Anterior cingulate cortex (tissue), 58 donors: ENCODE measurements at places on chromosomes 3 and 15.

DNA sequence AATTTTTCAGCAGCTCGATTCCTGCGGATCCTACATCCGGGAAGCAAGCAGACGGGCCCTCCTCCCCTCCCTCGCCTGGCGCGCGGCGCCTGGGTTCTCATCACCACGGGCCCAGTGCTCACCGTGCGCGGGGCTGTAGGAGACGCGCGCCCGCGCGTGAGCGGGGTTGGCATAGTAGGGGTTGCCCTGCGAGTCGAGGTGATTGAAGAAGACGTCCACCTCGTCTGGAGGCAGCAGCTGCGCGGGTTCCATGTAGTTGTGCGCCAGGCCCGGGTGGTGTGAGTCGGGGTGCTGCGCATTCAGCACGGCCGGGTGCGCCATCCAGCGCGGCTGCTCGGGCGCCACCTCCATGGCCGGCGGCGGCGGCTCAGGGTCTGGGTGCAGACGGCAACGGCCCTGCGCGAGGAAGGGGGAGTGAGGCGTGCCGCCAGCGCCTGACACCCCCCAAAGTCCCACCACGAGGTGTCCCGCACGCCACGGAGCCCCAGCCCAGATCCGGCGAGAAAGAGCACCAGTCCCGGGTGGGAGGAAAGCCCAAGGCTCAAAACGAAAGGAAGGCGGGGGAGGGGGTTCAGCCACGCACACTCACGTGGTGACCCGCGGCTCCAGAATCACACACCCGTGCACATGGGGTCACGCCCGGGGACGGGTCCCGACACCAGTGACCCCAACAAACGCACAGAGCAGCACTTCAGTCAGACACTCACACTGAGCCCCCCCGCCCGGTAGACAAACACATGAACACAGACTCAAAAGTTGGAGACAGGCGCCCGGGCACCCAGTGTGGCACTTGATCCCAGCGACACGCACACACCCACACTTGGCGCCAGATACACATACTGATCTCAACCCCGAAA is 6.1 kb downstream of the GATA2 start:
- DNase-seq = no peak

DNA sequence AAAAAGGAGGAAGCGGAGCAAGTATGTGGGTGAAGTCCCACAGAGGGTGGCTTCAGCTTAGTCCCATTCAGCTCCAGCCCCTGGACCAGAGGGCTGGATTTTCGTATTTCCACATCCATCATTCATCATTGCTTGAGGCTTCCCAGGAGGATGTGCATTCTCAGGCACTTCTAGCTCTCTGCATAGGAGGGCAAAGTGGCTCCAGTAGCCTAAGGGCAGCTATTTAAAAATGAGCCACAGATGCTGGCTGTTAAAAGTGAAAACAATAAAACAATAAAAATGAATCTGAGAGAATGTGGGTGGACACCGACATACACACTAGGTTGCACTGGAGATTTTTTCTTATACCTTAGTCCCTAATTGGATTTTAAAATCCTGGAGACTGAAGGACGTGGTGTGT is 629.2 kb upstream of the ZNF385D start:
- DNase-seq = no peak

DNA sequence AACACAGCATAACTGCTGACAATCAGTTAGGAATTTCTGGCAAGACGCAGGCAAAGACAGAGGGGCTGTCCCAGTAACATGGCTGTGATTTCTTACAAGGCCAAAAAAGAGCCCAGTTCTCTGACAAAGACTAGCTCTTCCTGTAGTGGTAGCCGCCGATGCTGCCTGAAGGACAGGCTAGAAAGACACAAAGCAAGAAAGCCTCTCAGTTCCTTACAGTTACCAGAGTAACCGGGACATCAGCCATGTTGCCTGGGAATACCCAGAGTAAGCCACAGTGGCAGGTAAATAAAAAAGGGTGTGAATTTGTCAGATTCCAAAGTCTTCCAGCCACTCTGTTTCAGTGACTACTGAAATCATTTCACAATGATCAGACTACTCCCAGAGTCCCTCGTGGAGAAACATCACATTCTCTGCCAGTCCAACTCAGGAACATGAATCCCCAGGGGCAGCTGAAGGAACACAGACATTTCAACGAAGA is 493.6 kb upstream of the ADAMTS9 start:
- DNase-seq = no peak

GRCh38 chr3:181709537-181710279 is 2.0 kb upstream of the SOX2 start:
- peak; percentile 48 for DNase-seq

DNA sequence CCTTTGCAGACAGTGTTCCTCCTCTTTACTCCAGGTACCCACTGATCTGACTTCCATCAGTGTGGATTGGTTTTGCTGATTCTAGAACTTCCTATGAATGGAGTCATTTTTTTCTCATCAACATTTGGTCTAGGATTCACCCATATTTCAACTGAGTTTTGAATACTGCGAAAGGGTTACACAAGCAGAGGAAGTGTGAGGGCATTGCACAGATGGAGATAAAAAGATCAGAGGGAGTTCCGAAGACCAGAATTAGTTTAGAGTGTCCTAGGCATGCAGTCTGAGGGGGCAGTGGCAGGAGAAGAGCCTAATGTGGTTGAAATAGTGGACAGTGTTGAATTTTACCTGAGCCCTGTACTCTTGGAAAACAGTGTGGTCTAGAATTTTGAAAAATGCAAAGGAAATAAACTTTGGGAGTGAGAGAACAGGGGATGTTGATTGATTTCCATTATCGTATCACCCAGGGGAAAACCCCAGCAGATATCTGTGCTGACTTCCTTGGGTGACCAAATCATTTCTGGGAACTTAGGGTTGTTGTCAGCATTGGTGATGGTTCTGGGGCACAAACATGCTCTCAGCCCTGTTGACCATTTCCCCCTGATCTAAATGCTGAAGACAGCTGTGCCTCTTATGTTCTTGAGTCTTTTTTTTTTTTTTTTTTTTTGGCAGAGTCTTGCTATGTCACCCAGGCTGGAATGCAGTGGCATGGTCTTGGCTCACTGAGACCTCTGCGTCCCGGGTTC is 327.4 kb upstream of the LRRFIP2 start:
- DNase-seq = no peak

DNA sequence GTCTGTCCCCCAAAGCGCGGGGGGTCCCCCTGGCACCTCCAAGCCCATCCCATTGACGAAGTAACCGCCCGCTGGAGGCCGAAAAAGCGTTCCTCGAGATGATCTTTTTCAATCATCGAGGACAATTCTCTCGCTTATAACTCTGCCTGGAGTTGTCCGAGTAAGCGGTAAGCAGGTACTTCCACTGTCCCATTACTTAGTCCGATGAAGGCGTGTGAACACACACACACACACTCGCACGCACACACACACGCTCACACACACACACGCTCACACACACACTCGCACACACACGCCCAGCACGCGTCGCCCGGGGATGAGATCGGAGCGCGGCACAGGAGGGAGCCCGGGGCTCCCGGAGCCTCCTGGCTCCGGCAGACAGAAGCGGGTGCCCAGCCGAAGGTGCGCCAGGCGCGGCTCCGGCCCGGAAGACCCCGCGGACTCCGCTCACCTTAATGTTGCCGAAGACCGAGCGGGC is 430 bp downstream of the SLCO2A1 start:
- no peak for DNase-seq

- DNase-seq = no peak
Observed at GRCh38 chr3:43879166-43879565, 188.4 kb downstream of the ABHD5 start.

DNA sequence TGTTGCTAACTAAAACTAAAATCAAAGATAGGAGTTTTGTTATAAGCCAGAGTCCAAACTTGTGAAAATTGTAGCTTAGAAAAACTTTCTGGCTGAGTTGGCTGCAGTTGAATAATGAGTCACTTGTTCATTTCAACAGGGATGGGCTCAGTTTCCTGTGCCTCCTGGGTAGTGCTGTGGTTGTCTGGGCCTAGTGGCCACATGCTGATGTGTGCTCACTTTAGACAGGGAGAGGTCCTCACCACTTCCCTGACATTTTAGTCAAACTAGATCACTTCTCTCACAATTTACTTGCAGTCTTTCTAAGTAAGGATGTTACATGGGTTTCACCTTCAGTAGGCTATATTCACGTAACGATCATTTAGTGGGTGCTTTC is 6.3 kb upstream of the UBE2Q2 start:
- DNase-seq = no peak

- DNase-seq = no peak
Observed at GRCh38 chr3:133479895-133480669, 80.2 kb downstream of the BFSP2 start.

- DNase-seq = no peak
Observed at GRCh38 chr3:177460047-177460446, 262.8 kb upstream of the TBL1XR1 start.

DNA sequence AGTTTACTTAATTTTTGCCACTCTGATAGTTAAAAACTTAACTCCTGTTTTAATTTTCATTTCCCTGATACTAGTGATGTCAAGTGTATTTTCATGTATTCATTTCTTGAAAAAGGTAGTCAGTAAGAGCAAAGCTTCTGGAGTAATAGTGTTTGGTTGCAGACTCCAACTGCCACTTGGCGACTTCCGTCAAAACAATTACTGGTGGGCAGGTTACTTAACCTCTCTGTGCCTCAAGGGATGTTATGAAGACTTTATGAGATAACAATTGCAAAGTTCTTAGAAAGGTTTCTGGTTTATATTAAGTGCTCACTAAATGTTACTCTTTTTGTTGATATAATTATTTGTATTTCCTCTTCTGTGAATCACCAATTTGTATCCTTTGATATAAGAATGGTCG is 129.7 kb downstream of the NFKBIZ start:
- DNase-seq = no peak

- DNase-seq = no peak
Observed at GRCh38 chr3:41274944-41275668, 75.8 kb downstream of the CTNNB1 start.

DNA sequence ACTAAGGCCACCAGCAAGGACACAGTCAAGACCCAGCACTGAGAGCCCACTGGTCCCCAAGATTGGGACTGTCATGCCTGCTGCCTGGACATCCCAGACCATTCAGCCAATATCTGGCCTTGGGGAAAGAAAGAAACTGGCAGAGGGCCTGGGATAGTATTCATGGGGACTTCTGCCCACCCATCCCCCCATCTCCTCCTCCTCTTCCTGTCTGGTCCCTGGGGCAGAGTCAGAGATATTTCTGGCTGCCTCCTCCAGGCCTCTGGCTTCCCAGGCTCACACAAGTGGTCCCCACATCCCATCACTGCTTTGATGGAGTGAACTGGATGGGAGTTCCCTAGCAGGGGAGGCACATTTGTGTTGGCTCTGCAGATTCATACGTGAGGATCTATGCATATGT is 4.2 kb upstream of the RASL12 start:
- DNase-seq = no peak

DNA sequence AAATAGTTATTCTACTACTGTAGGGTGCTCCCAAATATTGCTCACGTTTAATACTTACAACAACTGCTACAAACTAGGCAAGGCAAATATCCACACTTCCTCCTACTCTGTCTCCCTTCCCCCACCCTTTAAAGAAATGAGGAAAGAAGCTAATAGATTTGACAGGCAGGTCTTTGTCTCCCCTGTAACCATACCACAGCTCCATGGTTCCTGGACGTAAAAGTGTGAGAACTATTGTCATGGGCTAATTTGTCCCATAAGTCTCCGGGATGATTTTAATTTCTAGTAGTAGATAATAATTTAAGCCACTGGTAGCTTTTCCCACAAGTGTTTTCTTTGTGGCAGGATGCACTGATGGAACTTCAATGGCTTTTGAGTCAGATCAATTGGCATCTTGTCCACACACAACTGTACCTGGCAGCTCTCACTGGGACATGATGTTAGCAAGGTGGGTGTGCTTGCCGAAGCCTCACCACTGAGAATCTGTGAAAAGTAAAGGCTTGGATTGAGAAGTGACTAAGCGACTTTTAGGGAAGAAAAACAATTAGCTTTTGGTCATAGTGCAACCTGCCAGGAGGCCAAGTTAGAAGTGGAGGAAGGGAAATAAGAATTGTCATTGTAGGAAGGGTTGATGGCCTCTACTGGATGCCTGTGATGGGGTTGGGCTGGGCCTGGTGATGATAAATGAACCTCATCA is 1.4 kb upstream of the CPOX start:
- DNase-seq = no peak

DNA sequence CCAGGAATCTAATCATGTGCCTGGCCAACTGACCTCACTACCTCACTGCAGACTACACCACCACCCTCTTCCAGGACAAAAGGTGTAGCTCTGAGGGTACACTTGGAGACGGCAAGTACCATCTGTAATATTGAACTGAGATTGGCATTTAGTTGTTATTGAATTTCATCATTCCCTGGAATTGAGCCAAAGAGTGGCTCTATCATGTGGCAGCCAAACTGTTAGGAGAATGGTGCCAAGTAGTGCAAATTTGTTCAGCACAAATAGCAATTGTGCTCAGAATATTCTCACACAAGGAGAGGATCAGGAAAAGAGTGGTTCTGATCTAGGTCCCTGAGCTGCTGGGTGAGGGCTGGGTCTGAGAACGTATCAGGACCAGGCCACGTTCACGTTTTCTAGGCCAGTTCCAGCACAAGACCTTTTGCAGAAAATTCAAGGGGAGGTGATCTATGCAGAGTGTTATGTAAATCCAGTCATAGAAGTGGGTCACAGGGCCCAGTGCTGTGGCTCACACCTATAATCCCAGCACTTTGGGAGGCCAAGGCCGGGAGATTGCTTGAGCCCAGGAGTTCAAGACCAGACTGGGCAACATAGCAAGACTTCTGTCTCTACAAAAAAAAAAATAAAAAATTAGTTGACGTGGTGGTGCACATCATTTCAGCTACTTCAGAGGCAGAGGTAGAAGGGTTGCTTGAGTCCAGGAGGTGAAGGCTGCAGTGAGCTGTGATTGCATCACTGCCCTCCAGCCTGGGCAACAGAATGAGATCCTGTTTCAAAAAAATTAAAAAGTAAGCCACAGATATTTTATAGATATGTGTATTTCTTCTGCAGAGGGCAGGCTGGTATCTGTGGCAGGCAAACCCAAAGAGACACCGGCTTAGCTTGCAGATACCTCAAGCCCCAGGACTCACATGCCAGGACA is 31.9 kb upstream of the CFAP161 start:
- DNase-seq = no peak

DNA sequence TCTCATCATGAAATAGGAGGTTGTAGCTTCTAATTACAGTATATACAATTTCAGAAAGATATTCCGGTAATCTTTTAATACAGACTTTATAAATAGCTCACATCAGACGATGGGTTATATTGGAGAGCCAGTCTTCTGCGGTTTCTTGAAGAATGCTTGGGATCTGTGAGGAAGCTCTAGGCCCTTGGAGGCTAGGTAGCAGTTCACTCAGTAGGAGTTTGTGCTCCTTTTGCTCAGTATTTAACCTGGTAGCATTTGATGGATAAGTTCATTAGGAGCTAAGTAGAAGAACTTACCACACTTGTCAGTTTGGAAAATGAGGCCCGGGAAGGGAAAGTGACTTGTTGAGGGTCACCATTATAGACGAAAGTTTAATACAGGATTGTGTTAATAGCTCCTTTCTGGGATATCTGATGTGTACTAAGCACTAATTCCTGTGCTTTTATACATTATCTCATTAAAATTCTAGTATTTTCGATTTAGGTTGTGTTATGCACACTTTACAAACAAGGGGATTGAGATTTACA is 2.8 kb downstream of the FNDC3B start:
- DNase-seq = no peak
